Kidney tubule cell (primary cell): ENCODE measurements at places on chromosomes 3 and 15.

DNA sequence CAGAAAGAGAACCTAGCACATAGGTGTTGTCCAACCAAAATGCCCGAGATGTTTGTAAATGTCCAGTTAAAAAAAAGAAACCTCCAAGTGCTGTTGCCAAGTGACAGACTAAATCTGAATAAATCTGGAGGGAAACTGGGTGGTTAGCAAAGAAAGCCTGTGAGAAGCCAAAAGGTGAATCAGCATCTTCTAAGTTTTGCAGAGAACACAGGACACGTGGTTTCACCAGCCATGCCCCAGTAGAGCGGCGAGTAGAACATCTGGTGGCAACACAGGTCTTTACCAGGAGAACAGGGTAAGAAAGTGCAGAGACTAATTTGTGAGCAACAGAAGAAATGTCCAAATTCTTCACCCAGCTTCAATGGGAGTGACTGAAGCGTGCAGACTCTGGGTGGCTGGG is 986.0 kb downstream of the ROBO2 start:
- no peak for DNase-seq

- DNase-seq: no peak
Measured at GRCh38 chr3:139285691-139286090, 58.1 kb upstream of the MRPS22 start.

DNA sequence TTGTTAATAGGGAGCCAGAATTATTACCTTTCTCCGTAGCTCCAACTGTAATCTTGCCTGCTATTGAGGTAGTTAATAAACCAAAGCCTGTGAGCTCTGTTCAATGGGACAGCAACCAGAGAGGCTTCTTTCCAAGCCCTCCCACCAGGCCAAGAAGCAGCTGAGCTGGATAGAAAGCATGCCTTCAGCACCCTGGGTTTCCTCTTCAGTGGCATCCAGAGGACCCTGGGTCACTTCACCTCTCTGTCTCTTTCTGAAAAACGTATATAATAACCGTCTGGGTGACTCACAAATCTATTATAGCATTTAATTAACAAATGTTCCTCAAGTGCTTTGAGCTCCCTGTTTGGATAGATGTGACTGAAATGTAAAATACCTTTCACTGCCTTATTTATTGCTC is 420.0 kb downstream of the LPP start:
- DNase-seq: no peak

DNA sequence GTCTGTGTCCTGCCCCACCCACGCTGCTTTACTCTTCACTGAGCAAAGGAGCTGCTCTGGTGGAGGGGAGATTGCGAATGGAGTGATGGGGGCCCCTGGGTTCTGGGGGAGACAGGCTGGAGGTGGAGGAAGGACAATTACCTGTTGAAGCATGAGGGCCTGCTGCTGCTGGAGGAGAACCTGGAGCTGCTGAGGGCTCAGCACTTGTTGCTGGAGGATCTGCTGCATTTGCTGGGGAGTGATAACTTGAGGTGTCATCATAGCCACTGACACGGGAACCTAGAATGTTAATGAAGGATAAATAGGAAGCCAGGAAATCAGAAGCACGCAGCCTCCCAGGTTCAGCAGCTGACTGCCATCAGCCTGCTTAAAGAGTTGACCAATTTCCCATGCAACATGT is 530.0 kb downstream of the FOXP1 start:
- no peak for DNase-seq

- peak; percentile 37 for DNase-seq
Measured at GRCh38 chr3:111128884-111129283, 57.3 kb downstream of the NECTIN3 start.
